Mucosa of gallbladder (tissue), 1 donor: ENCODE measurements at places on chromosomes 16 and 17.

GRCh38 chr17:10618202-10618635, 38.9 kb downstream of the MYH3 start:
- DNase-seq, result peak; percentile 60

DNA sequence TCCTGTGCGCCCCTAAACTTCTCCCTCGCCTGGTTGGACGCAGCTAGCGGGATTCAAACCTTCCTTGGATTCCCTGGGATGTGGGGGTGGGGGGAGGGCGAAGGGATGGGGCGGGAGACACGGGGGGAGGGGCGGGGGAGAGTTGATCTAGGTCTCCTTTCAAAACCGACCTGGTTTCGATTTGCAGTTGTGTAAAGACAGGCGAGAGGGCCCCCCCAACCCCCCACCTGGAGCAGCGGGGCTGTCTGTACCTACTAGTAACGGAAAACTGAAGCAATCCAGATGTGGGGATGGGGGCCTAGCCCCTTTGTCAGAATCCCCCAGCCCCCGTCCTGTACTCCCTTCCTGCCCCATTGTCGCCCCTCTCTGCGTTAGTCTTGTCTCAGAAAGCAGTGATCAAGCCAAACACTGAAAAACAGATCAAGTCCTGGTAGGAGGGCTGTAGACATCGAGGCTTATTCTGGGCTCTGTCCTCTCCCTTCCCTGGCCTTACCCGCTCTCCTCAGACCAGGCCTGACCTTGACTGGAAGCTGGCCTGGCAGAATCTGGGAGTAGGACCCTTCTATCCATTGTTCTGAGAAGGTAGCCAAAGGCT, 902 bp downstream of the DLX4 start:
- no peak for DNase-seq

DNA sequence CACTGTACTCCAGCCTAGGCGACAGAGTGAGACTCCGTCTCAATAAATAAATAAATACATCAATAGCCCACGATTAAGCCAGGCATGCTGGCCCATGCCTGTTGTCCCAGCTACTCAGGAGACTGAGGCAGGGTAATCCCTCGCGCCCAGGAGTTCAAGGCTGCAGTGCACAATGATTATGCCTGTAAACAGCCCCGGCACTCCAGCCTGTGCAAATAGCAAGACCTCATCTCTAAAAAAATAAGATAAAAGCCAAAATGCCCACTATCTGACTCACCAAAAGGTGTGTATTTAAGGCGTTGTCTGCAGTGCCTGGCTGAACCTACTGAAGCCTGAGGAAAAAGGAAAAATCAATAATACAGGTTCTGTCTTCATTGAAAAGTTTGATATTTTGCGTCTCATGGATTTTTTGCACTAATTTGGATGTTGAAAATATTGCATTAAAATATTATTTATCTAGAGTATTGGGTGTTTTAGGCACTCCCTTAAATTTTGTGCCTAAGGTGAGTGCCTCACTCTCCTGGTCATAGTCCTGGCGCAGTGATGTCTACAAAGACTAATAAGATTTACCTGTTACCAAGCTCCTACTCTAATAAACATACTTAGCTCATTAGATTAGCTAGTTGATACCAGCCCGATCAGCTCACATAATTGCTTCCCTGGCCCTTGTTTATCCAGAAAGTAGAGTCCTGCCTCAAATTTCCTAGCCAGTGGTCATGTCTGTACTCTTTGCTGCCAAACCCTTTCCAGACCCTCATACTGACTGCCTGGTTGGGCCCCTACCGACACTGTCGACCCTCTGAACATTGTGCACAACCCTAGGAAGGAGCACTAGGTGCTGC, 24.7 kb upstream of the TOB1 start:
- DNase-seq, result peak; percentile 64

DNA sequence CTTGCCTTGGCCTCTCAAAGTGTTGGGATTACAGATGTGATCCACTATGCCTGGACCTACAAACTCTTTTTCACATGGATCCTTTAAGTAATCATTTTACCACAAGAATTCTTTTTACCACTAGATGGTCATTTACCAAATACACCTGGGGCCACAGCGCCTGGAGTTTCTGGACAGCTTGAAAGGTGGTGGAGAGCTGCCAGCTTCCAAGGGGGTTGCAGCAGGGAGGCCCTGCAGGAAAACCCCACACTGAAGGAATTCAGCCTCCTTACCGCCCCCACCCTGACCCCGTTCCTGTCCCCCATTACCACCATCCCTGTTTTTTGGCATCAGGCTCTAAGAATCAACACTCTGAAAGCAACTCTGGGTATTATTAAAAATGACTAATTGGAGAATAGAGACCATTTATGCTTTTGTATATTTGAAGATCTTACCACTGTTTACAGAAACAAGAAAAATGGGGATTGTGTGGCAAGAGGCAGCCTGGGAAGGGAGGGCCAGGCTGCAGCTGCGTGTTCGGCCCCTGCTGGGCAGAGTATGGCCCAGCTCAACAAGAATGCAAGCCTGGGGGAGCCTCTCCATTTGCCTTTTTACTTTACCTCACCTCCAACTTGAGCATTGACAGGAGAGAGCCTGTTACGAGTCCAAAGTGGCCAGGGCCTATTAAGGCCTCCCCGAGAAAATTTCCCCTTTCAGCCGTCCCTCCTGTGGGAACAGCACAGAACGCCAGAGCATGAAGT, 209.9 kb downstream of the ZFHX3 start:
- no peak for DNase-seq
